ENCODE measurements at places on chromosomes 2 and 18.

DNA sequence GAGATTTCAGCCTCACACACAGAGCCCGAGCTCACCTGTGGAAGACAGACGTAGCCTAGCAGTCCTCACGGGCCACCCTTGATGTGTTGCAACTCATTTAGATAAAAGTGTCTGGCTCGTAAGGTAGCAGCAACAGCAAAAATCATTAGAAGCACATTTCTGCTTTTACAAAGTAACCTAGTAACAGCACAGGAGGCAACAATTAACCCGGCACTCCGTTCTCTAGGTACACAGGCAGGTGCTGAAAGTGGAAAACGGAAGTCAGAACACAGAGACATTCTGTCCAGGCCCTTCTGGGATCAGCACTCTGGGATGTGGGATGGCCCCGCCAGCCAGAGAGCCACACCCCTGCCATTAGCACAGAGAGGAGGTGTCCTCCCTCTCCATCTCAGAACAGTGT is 99.3 kb downstream of the KLHL29 start:
- no peak for DNase-seq

DNA sequence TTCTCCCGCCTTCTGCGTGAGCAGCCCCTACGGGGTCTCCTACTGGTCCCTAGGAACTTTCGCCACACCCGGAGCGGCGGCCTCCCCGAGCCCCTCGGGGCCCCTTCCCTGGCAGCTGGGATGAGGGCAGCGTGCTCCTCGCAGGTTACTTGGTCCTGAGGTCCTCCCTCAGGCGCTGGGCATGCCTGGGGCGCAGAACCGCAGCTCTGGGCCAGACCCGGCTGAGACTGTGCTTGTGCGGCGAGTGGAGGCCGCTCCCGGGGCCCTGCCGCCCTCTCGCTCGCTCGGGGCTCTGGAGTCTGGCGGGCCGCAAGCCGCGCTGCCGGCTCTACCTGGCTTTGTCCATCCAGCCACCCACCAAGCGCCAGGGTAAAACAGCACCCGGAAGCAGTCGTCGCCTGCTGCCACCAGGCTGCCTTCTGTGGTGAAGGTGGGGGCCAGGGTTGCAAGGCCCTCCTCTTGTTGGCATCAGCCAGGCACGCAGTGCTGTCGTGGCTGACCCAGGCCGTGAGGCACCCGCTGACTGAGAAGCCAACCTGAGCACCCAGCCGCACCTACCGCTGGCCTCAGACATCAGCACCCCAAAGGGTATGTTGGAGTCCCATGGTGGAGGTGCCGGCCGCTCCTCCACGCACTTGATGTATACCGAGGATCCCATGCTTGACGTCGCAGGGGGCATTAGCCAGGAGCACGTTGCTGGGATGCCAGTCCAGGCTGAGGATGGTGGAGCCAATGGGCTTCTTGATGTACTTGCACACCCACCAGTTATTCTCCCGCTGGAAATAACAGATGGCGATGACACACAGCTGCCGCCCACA is 46.1 kb upstream of the PTH2R start:
- DNase-seq: peak; percentile 20

GRCh38 chr2:237101118-237101979 is 15.7 kb downstream of the COPS8 start:
- no peak for DNase-seq

- peak; percentile 46 for DNase-seq
Measured at GRCh38 chr2:100610381-100610831, 47.6 kb downstream of the PDCL3 start.

DNA sequence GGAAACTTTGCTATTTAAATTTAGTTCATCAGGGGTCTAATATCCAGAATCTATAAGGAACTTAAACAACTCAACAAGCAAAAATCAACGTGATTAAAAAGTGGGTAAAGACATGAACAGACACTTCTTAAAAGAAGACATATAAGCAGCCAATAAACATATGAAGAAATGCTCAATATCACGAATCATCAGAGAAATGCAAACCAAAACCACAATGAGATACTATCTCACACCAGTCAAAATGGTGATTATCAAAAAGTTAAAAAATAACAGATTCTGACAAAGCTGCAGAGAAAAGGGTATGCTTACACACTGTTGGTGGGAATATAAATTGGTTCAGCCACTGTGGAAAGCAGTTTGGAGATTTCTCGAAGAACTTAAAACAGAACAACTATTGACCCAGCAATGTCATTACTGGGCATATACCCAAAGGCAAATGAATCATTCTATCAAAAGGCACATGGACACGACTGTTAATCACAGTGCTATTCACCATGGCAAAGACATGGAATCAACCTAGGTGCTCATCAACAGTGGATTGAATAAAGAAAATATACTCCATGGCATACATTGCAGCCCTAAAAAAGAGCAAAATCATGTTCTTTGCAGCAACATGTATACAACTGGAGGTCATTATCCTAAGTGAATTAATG is 189.9 kb downstream of the SLC4A10 start:
- DNase-seq: no peak

DNA sequence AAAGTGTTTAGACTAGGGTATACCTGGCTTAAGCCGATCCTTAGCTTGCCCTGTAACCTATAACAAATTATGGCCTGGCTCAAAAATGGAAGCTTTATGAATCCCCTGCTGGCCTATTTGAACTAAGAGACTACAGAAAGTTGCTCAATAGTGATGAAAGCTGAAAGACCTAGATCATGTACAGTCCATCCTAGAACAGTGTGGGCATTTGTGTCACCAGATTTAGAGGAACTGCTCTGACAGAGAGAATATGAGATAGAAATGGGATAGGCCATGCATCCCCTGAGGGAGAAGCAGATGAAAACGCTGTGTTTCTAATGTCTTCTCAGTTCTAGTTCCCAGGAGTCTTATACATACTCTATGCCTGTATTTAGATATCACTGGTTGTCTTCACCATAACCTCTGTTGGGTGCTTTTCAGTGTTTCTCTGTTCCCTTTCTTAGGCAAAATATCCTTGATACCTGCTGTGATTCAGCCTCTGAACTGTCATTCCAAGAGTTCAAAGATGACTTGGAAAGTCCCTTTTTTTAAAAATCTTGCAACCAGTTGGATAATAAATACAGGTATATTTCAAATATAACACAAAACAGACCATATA is 246.9 kb upstream of the SLC39A10 start:
- peak; percentile 13 for DNase-seq

- DNase-seq: no peak
Measured at GRCh38 chr2:69615078-69615625, 28.4 kb downstream of the AAK1 start.

DNA sequence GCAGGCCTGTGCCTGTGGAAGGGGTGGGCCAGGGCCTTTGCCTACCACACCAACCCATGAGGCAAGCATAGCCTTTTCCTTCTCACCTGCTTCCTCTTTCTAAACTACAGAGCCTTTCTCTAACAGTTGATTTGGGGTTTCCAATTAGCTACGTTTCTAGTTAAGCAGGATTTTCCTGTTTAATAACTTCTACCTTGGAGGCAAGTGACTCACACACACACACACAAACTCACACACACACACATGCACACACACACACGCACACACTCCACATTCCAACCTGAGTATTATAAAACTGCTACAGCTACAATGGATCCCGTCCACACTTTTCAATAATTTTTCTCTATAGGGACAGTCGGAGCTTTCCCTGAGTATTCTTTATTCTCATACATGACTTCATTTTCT is 84.9 kb downstream of the SOX11 start:
- DNase-seq: no peak

DNA sequence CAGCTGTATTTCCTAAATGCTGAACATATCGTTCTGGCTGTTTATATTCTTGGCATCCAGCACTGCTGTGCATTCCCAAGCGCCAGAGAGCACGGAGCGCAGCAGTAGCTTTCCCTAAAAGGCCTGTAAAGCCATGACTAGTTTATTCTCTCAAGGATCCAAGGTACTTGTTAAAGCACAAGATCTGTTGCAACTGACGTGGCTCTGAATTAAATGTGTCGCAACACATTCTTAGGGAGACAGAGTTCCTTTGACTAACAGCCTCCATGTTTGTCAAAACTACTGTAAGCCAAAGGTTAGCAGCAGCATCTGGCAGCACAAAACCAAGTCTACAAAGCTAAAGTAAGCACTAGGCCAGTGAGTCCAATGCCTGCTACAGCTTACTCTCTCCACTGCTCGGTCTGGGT is 188.6 kb upstream of the FN1 start:
- DNase-seq: no peak

DNA sequence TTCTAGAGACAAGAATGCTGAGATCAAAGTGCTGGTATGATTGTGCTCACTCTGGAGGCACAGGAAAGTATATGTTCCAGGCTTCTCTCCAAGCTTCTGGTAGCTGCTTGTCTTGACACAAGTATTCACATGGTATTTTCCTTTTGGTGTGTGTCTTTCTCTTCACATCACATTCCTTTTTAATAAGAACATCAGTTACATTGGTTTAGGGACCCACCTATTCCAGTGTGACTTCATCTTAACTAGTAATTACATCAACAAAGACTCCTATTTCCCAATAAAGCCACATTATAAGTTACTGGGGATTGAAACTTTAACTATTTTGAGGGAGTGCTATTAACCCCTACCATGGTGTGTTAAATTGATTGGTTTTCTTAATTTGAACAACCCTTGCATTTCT is 119.1 kb downstream of the FSIP2 start:
- DNase-seq: no peak

DNA sequence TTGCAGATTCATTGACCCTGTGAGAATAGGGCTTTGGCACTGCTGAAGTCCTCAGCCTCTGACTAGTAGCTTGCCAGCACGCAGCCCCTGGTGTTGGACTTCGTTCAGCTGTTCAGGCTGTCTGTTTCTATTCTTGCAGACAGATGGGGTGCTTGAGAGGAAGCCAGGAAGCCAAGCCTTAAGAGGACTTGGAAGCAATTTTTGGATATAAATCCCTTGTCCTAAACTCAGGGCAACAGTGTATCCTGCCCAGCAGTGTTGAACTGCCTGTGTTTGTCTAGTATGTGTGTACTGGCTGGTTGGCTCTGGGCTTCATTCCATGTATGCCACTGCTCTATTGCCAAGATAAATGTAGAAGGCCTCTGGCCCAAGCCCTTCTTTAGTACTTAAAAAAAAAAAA is 108.6 kb downstream of the COMMD1 start:
- DNase-seq: no peak

- DNase-seq: no peak
Measured at GRCh38 chr2:48131539-48132270, 225.4 kb upstream of the FBXO11 start.

GRCh38 chr2:240304746-240305161 is 130.7 kb upstream of the GPC1 start:
- DNase-seq: no peak

GRCh38 chr2:127177617-127178263 is 42.4 kb downstream of the CYP27C1 start:
- no peak for DNase-seq

DNA sequence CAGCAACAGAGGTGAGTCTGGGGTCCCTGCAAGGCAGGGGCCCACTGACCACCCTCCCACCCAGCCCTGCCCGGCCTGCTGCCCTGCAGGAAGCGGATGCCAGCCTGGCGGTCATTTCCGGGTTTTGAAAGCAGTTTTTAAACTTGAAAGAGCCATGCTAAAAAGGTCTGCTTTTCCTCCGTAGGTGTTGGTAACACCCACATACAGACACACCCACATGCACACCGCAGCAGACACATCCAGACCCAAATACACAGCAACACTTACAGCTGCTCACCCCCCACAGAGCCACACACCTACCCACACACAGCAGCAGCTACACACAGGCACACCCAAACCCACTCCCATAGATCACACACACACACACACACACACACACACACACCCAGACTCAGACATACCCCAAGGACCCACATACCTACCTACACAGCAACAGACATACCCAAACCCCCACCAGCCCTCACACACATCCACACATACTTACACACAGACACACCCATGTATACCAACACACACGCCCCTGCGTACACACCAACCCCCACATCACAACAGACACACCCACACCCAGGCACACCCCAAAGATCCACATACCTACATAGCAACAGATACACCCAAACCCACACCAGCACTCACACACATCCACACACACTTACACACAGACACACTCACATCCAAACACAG is 7.6 kb downstream of the ZFP36L2 start:
- DNase-seq: peak; percentile 76

- no peak for DNase-seq
Measured at GRCh38 chr18:77066689-77067088, 65.9 kb downstream of the MBP start.

- no peak for DNase-seq
Measured at GRCh38 chr2:79292958-79293315, 133.4 kb upstream of the REG3A start.

DNA sequence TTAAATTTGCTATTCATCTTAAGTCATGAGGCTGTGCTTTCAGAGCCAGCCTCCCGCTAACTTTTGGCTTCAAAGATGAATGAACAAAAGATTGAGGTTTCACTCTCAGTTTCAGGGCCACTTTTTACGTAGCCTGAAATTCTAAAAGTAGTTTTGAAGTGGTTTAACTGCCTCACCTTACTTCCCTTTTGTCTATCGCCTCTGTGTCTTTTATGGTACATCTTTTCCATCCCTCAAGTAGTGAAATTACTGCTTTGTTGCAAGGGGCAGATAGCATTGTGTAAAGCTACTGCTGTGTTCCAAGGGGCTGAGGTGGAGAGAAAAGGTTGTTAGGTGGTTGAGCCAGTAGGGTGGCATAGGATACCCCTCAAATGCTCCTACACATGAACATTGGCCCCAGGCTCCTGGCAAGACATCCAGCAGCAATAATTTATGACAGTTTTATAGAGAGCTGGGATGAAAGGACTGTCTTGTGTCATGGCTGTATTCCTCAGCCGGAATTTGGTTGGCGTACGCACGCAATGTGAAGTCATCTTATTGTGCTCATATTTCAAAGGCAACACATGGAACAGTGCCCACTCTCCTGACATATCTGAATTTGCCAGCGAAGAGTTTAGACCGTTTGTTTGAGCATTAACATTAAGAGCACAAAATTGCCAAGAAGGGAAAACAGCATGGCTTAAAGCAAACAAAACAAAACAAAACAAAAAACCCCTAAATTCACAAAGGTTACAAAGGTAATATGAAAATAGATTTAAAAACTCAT is 32.2 kb downstream of the QPCT start:
- peak; percentile 74 for DNase-seq

DNA sequence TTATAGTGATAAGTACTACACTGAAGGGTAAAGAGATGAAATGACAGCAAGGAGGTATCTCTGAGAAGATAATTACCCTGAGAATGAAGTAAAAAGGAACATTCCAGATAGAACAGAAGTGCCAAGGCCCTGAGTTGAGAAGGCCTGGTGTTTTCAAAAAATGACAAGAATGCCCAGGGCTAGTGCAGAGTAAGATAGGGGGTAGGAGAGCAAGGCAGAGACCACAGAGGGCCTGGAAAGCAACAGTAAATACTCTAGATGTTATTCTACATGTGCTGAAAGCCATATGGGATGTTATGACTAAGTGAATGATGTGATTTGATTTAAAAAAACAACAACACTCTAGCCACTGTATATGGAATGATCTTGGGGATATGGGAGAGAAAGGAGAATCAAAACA is 52.3 kb downstream of the BAZ2B start:
- DNase-seq: no peak
